ENCODE measurements at places on chromosomes 2 and 18.

GRCh38 chr2:196142825-196143224 is 28.6 kb downstream of the STK17B start:
- DNase-seq: no peak

DNA sequence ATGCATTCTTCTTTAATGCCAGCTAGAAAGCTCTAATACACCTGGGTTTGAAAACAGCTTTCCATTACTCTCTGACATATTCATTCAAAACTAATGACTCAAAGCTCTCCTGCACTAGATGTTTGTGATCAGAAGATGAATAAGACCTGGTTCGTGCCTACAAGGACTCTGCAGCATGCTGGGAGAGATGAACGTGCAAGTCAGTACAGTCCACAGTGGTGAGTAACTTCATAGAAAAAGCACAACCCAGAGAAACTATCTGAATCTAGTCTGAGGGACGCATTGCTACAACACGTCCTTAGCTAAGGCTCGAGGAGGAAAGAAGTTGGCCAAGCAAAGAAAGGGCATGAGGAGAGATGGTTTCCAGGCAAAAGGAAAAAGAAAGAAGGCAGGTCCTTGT is 234.3 kb downstream of the OSR1 start:
- DNase-seq: no peak

DNA sequence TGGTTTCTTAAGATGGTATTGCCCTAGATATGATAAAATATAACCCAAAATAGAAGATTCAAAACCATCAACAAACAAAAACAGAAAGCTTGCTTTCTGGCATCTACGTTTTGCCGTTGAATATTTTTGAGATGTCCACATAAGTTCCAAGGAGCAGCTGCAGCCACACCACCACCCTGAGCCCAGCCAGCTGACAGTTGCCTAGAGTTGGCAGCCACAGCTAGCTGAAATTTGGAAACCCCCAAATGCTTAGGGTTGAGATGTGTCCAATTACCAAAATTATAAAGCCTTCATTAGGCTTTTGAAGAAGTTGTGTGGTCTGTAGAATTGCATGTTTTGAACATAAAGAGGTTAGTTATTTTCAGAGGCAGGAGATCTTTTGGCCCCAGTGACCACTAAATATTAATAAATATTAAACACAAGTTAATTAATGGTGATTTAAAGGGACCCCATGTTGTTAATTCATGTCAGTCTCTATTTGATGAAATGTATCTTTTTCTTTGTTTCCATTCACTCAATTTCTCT is 118.1 kb upstream of the DTNA start:
- no peak for DNase-seq

DNA sequence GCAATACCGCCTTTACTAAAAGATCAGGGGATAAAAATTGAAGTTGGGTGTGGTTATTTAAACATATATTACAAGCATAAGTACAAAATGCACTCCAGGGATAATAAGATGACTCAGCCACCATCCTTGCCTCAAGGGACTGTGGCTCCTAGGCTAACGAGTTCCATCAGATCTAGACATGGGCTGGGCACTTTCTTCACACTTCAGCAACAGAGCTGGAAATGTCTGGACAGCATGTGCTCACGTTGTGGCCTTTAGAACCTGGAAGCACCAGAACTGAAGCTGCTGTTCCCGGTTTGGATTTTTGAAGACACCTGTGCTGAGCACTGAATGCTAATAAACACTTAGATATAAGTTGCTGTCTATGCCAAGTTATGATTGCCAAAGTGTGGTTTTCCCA is 384.2 kb upstream of the SALL3 start:
- no peak for DNase-seq

DNA sequence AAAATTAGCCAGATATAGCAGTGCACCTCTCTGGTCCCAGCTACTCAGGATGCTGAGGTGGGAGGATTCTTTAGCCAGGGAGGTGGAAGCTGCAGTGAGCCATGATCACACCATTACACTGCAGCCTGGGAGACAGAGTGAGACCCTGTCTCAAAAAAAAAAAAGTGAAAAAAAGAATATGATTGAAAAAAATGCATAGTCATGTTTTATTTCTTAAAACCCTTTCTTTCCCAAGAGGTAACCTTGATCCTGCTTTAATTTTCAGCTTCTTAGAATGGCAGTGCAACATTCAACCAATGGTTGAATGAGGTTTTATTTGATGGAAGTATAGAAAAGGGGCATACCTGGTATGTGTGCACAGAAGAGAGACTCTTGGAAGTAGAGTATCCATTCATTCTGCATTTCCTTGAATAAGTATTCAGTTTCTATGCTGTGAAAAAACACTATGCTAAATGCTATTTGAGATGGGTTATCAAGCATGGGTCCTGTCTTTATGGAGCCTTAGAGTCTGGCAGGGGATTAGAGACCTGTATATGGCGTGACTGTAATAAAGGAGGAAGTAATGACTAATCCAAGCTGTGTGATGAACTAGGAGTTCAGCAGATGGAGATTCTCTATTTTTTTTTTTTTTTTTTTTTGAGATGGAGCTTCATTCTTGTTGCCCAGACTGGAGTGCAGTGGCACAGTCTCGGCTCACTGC is 146.3 kb downstream of the WDSUB1 start:
- peak; percentile 57 for DNase-seq

DNA sequence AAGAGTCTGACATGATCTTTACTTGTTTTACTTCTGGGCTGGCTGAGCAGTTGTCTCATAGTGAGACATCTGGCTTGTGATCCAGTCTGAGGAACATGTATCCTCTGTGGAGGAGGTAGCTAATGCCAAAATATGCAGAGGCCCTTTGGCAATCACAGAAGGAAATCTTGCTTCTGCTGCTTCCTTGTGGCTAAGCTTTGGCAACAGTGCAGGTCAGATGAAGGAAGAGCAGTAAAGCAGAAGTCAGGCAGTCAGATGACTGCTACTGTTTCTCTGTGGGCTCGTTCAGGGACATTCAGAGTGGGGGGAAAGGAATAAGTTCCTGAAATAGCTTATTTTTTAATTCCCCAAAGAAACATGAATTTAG is 22.3 kb downstream of the DOK1 start:
- DNase-seq: peak; percentile 31

GRCh38 chr2:143132355-143132754 is 3.1 kb downstream of the ARHGAP15 start:
- DNase-seq: peak; percentile 71

- DNase-seq: no peak
Measured at GRCh38 chr2:195642679-195643068, 14.4 kb upstream of the SLC39A10 start.

- DNase-seq: no peak
Measured at GRCh38 chr2:197028230-197028629, 101.7 kb upstream of the PGAP1 start.

DNA sequence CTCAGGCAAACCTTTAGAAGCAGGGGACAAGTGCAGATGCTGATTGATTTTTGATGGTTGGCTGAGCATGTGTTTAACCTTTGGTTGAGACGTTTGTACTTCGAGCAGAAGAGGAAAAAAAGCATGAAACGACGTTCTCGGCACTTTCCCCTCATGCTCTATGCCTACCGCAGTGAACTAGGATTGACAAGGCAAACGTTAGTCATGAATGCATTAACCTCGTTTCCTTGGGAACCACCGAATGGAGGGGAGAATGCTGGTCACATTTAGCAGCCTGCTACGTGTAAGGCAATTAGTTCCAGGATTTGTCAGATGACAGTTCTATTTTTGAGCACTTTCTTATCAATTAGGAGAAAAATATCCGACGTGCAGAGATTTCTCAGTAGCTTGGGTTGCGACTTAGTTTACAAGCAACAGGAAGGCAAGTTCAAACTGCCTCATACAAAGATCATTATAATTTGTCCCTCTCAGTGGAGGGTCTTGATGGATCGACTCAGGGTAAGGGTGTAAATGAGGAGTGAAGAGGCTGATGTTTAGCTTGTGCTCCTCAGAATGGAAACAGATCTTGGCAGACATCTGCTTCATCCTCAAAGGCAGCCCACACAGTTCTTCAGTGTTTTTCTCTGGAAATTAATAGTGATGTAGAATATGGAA is 47.4 kb upstream of the GPR45 start:
- no peak for DNase-seq

GRCh38 chr2:79792090-79792489 is 279.2 kb downstream of the CTNNA2 start:
- DNase-seq: no peak

- DNase-seq: no peak
Measured at GRCh38 chr2:85875350-85876050, 13.3 kb downstream of the ST3GAL5 start.

DNA sequence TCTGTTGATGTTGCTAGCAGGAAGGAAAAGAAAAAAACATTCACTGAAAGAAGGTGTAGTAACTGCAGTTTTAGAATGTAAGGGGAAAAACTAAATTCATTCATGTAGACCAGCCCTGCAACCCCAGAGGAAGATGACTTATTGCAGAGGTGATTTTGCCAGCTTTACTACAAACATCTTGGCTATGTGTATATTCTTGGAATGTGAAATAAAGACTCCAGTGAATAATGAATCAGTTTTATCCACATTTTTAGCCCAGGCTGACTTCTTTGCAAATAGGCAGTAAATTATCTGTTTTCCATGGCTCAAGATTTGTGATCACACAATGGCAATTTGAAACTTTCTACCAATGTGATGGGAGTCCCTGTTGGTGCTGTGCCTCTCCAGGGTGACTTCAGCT is 206.1 kb upstream of the SETBP1 start:
- no peak for DNase-seq

DNA sequence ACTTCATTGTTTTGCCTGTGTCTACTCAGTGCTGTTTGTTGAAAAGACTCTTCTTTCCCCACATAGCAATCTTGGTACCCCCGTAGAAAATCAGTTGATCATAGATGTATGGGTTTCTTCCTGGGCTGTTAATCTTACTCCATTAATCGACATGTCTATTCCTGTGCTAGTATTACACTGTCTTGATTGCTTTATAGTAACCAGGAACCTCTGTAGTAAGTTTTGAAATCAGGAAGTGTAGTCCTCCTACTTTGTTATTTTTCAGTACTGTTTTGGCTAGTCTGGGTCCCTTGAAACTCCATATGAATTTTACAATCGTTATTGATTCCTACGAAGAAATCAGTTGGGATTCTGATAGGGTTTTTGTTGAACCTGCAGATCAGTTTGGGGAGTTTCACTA is 78.8 kb upstream of the FAM136A start:
- DNase-seq: no peak

DNA sequence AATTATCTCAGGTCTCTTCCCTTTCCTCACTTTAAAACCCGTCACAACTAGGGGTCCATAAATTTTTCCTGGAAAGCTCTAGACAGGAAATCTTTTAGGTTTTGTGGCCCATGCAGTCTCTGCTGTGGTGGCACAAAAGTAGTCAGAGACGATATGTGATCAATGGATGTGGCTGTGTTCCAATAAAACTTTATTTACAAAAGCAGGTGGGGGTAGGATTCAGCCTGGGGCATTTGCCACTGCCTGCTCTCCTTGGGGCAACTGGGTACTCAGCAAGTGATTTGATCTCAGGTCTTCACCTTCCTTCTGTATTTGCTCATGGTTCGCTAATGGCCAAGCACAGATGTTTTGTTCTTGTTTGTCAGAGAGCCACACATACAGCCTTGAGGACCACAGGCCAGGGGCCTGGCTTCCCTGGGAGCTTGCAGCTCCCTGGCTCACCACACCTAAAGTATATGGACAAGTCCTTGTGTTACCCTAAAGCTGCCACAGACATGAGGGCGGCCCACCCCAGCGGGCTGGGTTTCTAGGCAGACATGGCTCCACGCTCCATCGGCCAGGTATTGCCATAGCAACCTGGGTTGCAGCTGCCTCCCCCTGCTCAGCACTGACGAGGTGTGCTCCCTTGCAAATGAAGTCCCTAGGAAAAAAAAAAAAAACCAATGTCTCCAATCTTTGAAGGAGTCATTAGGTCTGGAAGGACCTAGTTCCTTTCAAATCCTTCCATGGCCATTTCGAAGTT is 89.7 kb upstream of the YWHAQ start:
- DNase-seq: no peak

GRCh38 chr2:25491966-25492532 is 150.3 kb upstream of the DNMT3A start:
- no peak for DNase-seq

- DNase-seq: no peak
Measured at GRCh38 chr2:151845481-151845880, 17.3 kb upstream of the ARL5A start.

All from hematopoietic multipotent progenitor cell treated with erythropoietin and hydrocortisone succinate and interleukin-3 and kit ligand, for 8 days (in vitro differentiated cells).